ENCODE measurements at places on chromosomes 7 and 10.

- DNase-seq = no peak
Measured at GRCh38 chr7:123122916-123123315, 76.9 kb downstream of the SLC13A1 start.

DNA sequence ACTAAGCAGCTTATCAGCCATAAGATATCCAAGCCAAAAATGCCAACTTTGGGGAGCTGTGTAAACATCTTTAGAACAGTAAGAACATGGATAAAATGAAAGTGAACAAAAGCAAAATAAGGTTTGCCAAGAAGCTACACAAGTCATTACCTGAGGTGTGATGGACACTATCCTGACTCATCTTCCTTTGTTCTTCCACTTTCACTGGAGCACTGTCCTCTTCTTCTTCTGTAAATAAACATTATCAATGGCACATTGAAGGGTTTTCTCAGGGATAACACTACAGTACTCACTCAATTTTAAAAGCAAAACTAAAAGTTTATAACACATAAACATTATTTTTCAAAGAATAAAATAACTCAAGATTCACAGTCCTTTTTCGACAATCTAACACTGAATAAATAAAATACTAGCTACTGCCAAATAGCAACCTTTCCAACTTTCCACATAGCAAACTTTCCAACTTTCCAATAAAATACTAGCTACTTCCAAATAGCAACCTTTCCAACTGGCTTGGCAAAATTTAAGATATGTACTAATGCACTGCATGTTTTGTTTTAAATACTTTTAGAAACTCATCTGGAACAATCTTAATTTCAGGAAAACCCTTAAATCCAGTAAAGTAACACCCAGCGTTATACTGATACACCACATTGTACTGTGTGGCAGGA, 174.1 kb downstream of the SKAP2 start:
- DNase-seq = no peak

GRCh38 chr7:96770758-96771157, 61.1 kb upstream of the SEM1 start:
- DNase-seq = no peak

GRCh38 chr10:1272079-1272776, 216.0 kb downstream of the WDR37 start:
- no peak for DNase-seq

GRCh38 chr10:12405342-12406320, 56.3 kb downstream of the CAMK1D start:
- DNase-seq = no peak

GRCh38 chr7:132368246-132368900, 207.9 kb downstream of the PLXNA4 start:
- DNase-seq = no peak

DNA sequence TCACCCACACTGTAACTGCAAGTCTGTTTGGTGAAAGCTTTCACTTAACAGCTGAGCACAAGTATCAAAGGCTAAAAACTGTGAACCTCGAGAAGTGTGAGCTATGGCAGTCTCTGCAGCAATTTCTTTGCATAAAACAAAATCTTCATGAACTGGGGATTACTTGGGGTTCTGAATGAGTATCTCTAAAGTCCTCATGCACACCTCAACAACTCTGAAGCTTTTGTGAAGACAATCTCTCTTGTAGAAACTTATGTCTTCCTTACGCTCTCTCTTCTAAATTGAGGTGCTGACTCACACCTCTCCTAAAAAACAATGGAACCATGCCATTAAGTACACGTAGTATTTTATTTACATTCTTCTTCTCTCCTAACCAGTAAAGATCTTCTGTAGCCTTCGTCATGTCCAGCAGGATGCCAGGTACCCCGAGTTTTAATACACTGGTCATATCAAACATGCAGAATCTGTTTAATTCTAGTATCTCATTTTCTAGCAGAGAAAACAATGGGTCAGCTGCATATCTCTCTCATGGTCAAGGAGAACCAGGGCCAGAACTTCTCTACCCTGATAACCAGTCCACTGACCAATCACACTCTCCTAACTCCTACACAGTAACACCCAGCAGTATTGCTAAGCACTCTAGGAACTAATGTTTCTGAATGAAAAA, 76.9 kb downstream of the UBE2H start:
- no peak for DNase-seq

GRCh38 chr7:138958391-138958956, 22.7 kb downstream of the KIAA1549 start:
- peak; percentile 48 for DNase-seq

DNA sequence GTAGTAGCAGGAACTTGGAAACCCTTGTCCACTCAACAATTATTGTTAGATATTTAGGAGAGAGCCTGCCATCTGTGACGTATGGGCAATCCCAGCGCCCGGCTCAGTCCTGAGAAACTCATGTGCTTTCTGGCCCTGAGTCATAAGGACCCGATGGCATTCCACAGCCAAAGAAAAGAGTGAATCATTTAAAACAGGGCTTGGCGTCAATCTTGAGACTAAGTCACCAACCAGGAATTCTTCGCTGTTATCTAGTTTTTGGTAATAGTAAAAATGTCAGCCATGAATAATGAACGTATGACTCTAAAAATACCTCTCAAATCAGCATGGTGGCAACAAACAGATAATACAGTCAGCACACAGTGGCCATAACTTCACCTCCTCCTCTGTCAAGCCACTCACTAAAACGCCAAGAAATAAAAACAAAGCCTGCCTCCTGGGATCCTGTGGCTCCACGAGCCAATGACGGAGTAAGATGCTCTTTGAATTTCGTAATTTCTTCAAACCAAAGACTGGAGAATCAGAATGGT, 140.8 kb downstream of the ADAM12 start:
- DNase-seq = no peak

GRCh38 chr7:129144834-129145668, 544 bp downstream of the TSPAN33 start:
- no peak for DNase-seq

- DNase-seq = no peak
Measured at GRCh38 chr10:17335065-17335464, 107.0 kb downstream of the VIM start.

- DNase-seq = no peak
Measured at GRCh38 chr7:38584443-38585210, 46.5 kb downstream of the AMPH start.

- DNase-seq = peak; percentile 62
Measured at GRCh38 chr7:64300641-64301405, 12.9 kb upstream of the ZNF736 start.

DNA sequence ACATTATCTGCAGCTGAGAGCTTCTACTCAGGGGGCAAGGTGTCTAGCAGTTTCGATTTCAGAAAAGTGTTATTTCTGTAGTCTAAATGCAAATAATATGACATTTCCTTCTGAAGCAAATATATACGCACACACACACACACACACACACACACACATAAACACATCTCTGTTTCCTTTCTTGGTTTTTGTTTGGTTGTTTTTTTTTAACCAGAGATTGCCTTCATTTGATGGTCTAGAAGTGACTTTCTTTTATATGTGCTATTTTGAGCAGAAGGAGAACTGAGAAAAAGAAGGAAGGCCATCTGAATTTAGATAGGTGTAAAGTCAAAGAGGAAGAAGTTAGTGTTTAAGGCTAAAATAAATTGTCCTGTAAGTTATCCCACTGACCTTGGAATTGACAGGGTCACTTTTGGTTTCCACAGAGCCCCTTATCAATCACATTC, 142.2 kb downstream of the TRIL start:
- no peak for DNase-seq

- DNase-seq = no peak
Measured at GRCh38 chr7:47218378-47219176, 363.3 kb downstream of the TNS3 start.

GRCh38 chr10:44178856-44179255, 206.0 kb downstream of the CXCL12 start:
- no peak for DNase-seq

GRCh38 chr10:119029613-119030420, at the start of gene NANOS1:
NANOS1 (plus strand) TSS chr10:119029714; CDS start chr10:119029802, 88 bp downstream.
- no peak for DNase-seq

GRCh38 chr10:4522296-4523000, 303.6 kb upstream of the AKR1E2 start:
- DNase-seq = no peak

DNA sequence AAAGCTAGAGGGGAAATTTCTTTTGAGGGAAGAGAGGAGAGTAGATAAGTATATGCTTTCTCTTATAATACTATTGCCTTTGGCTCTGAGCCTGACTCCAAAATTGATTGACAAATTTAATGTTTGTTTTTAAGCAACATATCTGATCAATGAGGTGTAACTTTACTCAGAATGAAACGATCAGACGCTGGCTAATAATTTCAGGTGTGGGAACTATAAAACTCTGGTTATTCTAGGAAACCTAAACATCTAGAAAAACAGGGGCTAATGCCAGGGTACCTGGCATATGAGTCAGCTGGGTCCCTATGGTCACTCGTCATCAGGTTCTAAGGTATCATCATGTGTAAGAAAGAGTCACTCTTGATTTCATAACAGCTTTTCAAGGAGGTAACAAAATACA, 139.7 kb downstream of the ATE1 start:
- peak; percentile 2 for DNase-seq

- DNase-seq = no peak
Measured at GRCh38 chr7:32069116-32069650, 1.0 kb downstream of the PDE1C start.

DNA sequence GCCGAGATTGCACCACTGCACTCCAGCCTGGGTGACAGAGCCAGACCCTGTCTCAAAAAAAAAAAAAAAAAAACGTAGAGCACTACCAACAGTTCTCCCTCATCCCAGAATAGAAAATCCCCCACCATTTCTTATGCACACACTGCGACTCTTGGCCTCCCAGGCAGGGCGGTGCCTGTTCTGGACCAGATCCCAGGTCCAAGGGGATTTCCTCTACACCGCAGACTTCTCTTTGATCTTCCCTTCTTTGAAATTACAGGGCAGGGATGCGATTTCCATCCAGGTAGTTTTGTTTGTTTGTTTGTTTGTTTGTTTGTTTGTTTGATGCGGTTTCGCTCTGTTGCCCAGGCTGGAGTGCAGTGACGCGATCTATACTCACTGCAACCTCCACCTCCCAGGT, 91.8 kb downstream of the SEPTIN14 start:
- DNase-seq = no peak

- DNase-seq = peak; percentile 4
Measured at GRCh38 chr10:107814865-107815487, 650.5 kb upstream of the SORCS1 start.

DNA sequence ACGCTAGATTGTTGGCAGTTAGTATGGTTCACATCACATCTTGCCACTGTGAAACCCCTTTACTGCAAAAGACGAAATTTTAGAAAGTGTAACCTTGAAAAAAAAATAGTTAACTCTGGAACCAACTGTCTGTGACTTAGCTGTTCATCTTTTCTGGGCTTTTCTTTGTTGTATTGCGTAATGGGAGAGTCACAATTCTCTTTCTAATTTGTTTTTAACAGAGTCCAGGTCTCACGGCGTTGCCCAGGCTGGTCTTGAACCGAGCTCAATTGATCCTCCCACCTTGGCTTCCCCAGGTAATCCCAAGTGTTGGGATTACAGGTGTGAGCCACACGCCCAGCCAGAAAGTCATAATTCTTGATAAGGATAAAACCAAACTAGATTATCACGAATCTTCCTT, 14.5 kb downstream of the UBE3C start:
- DNase-seq = no peak

DNA sequence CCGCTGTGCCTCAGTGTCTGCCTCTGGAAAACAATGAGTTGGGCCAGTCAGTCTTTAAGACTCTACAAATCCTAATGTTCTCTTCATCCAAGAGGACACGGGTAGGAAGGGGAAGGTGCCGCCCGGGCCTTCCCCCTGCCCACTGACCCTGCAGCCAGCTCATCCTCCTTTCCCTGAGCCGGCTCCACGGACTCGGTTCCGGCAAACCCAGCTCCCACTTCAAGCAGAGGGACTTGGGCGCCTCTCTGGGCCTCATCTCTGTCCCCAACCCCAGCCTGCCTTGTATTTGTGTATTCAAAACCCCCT, 95.6 kb downstream of the C10orf105 start:
- DNase-seq = no peak

GRCh38 chr10:109963439-109963838, 40.1 kb upstream of the XPNPEP1 start:
- no peak for DNase-seq

DNA sequence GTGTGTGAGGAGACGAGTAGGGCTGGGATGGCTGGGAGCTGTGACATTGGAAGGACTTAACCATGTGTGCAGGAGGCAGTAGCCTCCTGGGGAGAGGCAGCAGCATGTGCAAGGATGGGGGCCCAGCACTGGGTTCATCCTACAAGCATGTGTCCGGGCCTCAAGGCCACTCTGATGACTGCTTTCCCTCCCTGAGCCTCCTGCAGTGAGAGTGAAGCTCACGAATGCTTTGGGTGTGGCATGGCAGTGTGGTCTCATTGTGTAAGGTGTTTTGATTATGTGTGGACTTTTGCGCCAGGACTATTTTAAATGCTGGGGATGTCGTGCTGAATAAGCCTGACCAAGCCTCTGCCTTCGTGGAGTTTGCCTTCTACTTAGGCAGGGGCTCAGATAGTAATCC, 122.0 kb upstream of the INSYN2A start:
- no peak for DNase-seq

GRCh38 chr7:99943641-99944496, 14.4 kb upstream of the GJC3 start:
- no peak for DNase-seq

GRCh38 chr10:34184397-34184796, 630.7 kb downstream of the PARD3 start:
- no peak for DNase-seq

GRCh38 chr10:126872768-126873167, 32.5 kb upstream of the DOCK1 start:
- no peak for DNase-seq

GRCh38 chr10:86169066-86169465, 197.5 kb downstream of the GRID1 start:
- no peak for DNase-seq

DNA sequence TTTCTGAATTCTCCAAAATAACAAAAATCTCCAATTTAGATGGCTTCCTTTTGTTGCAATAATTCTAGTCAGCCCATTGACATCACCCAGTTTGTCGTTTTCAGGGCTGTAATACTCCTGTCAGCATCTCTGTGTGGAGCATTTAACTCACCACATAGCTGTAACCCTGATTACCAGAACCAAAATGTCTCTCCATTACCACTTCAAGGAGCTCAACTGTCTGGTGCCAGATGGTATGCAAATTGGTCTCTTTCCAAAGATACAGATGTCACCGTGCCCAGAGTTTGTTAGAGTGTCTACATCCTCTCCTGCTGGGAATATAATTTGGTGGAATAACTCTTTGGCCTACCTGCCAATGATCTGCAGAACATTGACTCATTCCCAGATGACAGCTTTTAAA, 350.3 kb upstream of the POT1 start:
- DNase-seq = no peak

DNA sequence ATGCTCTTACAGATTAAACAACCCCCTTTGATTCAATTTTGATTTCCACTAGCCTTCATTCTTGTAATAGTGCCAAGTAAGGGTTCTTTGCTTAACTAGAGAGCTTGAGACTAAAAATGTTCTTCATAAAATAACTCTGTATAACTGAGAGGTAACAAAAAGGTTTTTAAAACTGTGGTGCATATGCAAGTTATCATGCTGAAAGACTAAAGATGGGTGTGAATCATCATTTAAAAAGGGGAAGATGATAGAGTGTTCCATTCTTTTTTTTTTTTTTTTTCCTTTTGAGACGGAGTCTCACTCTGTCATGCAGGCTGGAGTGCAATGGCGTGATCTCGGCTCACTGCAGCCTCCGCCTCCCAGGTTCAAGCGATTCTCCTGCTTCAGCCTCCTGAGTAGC, 11.1 kb downstream of the MDFIC start:
- DNase-seq = no peak

All from T47D (cell line).